ENCODE measurements at places on chromosomes 4 and X. TPM values are rescaled to one million over a fixed set of nuclear protein-coding genes. Genes with fewer than 3 reads are reported as not detected.

DNA sequence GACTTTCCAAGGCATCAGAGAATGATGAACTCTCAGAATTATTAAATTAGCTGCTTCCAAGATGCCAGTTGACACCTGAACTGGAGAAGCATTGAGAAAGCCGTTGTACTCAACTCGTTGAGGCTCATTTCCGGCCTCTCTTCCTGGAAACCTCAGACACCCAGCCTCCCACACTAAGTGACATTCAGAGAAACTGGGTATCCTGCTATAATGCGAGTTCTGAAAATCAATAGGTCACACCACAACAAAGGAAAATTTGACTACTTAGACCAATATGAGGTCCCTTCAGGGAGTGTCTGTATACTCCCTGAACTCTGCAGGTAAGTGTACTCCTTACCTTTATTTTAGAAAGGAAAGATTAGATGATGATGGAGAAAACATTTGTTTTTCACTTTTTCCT is 51.2 kb downstream of the ENPEP start:
- DNase-seq, result no peak

CXCL5 gene
- 0.36 TPM for total RNA-seq

GRCh38 chrX:40912166-40912565 is 173.1 kb upstream of the USP9X start:
- DNase-seq, result no peak

- DNase-seq, result peak; percentile 54
Observed at GRCh38 chr4:150181536-150181935, 103.3 kb downstream of the DCLK2 start.

GRCh38 chrX:129958814-129959492 is 23.5 kb upstream of the BCORL1 start:
- DNase-seq, result no peak

DNA sequence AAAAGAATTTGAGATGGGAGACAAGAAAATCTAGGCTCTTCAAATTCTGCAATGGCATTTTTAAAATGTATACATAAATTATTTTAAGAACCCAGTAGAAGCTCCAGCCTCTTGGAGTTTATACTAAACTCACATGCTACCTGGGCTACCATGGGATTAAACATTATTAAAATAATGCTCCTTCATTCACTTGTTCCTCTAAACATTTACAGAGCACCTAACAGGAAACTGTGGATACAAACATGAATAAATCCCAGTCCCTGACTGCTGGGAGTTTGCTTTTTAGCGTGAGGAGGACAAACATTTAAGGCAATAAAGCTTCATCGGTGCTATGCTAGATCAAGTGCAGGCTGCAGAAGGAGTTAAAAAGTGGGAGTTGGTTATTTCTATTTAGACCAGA is 5.4 kb upstream of the SPP1 start:
- DNase-seq, result no peak

C4orf50 gene
- total RNA-seq, result not detected

GRCh38 chrX:111868726-111869638 is 7.0 kb upstream of the TRPC5OS start:
- DNase-seq, result peak; percentile 5

- DNase-seq, result no peak
Observed at GRCh38 chr4:46955601-46956000, 37.8 kb downstream of the GABRA4 start.

DNA sequence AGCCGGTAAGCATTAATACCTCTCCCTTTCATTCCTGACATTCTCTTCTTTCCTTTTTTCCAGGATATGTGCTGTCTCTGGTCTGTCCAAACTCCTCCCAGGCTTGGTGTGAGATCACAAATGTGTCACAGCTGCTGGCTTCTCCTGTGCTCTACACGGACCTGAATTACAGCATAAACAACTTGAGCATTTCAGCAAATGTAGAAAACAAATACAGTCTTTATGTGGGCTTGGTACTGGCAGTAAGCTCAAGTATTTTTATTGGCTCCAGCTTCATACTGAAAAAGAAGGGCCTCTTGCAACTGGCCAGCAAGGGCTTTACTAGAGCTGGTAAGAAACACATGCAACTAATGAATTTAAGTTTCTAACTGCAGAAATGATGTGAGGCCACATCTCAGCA is 8.4 kb downstream of the NIPAL1 start:
- DNase-seq, result peak; percentile 58

DNA sequence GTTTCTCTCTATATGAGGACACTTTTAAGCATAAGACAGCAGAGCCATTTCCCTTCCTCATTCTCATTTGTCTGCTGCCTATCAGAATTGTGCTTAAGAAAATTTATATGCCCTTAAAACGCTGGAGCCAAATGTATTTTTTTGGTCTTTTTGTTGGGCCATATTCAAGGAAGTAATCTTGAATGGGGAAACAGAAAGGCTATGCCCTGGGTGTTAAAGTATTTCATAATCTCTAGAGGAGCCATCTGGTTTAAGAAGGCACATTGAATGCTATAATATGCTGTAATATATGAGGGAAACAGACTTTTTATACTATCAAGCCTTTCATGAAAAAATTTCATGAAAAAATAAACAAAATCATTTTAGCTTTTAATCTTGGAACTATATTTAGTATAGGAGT is 4.3 kb downstream of the DMD start:
- DNase-seq, result peak; percentile 51

ARMCX1 gene
- total RNA-seq, result 52.0 TPM

DNA sequence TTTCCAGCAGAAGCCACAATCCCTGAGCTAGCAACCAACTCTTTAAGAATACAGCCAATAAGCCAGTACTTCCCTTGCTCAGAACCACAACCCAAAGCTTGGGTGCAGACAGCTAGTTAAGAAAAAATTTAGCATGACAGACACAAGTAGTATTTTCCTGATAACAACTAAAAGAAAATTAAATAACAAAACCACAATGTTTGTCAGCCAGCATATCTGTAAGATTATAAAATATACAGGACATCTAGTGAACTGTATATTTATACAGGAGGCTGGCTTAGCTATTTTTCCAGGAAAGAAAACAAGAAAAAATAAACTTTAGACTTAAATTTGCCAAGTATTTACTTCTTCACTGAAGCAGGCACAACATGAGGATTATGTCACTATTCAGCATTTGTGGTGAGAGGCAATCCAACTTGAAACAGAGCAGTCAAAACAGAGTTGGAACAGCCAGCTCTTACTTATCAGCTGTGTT is 6.6 kb downstream of the PF4V1 start:
- DNase-seq, result peak; percentile 85

- DNase-seq, result no peak
Observed at GRCh38 chr4:186953599-186954260, 230.1 kb upstream of the FAT1 start.

DNA sequence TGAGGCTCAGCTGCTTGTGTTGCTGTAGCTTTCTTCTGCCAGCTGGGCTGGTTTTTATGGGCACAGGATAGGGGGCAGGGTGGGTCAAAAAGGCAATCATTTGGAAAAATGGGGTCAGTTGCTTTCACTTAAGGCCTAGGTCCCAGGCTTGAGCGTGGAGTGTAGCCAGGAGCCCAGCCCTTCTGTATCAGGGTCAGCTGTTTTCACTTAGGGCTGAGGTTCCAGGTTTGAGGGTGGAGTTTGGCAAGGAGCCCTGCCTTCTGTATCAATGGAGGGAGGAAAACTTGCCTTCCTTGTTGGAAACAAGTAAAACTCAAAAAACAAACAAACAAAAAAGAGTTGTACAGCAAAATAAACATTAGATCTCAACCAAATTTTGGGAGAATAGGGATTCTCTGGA is 37.0 kb upstream of the UGT8 start:
- DNase-seq, result no peak

- no peak for DNase-seq
Observed at GRCh38 chr4:153904011-153904410, 115.1 kb upstream of the SFRP2 start.

DNA sequence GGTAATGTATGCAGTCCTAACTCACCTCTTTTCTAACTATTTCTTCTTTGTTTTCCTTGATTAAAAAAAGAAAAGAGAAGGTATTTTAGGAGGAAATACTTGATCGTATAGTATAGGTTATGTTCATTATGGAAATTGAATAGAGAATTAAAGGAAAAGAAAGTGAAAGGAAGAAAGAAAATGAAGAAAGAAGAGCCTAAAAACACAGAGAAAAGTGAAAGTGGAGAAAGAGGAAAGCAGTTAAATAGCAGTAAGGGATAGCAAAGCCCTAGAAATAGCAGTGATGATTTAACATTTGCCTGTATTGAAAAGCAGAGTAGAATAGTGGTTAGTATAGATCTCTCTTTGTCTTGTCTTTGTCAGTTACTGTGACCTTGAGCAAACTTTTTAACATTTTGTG is 37.0 kb downstream of the MRPL1 start:
- no peak for DNase-seq

NPNT gene
- total RNA-seq, result not detected

- no peak for DNase-seq
Observed at GRCh38 chr4:18513861-18514260, 492.3 kb upstream of the LCORL start.

DNA sequence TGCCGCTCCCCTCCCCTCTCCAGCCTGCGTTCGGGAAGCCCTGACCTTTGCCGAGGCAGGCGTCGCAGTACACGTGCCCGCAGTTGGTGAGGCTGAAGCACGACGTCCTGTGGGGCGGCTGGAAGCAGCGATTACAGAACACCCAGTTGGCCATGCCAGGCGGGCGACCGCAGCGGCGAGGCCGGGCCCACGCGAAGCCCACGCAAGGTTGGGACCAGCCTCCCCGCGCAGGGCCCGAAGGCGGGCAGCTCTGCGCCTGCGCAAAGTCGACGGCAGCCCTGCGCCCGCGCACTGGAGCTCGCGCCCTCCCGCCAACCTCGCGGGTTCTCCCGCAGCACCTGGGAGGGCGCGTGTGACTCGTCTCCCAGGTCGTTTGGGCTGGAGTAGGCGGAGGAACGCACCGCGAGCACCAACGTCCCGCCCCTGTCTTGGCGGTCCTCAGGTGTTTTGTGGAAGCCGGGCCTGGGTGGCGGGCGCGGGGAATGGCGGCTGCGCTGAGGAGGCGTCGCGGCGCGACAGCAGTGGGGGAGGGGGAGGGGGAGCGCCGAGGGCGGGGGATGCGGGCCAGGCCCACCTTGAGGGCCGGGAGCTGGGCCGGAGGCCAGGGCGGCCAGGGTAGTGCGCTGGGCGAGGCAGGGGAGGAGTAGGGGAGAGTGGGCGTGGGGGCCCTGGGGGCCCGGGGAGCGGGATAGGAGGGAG is at the start of gene RNF212:
RNF212 (minus strand) TSS at position 254 of the 699 bp plus-strand sequence; CDS start at position 154, 100 bp downstream.
- no peak for DNase-seq

- DNase-seq, result no peak
Observed at GRCh38 chr4:3514221-3514780, 17.9 kb downstream of the LRPAP1 start.

GRCh38 chr4:105170711-105171110 is 24.0 kb downstream of the TET2 start:
- no peak for DNase-seq

KLB gene
- total RNA-seq, result not detected

DNA sequence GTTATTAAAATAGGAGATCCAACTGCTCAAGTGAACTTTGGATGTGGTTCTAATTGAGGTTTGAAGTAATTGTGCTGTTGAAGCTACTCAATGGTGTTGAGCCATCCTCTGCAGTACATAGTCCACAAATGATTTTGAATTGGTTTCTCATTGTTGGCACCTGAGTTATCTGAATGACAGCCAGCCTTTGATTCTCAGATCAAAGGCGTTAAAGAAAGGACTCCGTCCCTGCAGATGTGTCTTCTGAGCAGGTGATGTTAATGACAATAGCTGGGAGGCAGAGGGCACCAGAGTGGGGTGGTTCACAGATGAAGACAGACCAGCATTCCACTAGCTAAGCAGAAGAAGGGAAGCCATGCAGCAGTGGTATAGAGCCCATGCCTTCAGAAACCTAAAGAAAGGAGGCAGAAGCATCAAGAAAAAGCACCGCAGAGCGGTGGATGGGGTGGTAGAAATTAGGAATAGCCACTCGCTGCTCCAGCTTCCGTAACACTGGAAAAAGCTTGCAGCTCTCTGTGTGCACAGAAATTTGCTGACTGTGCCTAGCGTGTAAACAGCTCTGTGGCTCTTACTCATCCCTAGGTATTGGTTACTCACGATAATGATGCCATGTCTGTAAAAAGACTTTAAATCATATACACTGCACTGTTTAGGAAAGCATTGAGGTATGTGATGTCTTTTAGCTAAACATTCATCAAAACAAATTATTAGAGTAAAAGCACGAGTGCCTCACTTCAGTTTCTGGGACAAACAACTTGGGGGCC is 79.2 kb upstream of the CLCN4 start:
- no peak for DNase-seq

- DNase-seq, result peak; percentile 52
Observed at GRCh38 chr4:20251031-20251795, 492 bp upstream of the SLIT2 start.

CCKAR gene
- 3.1 TPM for total RNA-seq

TBX22 gene
- not detected for total RNA-seq

IGFBP7 gene
- total RNA-seq, result 2,449 TPM

PI4K2B gene
- 21.2 TPM for total RNA-seq

GRCh38 chrX:109440475-109440874 is 41.4 kb downstream of the GUCY2F start:
- peak; percentile 6 for DNase-seq

GRCh38 chrX:96394598-96394997 is 290.0 kb upstream of the DIAPH2 start:
- DNase-seq, result no peak

- DNase-seq, result no peak
Observed at GRCh38 chr4:10781805-10782204, 97.2 kb upstream of the CLNK start.

DNA sequence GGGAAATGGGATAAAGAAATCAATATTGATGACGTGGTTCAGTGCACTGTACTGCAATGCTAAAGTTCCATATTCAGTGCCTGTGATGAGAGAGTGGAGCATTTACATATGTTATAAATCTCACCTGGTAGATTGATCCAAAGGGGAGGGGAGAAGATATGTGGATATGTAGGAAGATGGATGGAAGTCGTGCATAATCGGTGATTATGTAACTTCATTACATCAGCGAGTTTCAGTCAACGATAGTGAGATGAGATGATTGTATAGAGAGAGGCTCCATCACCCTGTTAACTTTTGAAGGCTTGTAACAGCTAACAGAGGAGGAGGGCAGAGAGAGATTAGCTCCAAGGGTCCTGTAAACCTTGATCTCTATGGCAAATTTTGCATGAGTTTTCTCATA is 1.8 kb downstream of the IL1RAPL1 start:
- no peak for DNase-seq

GRCh38 chrX:104316739-104317138 is 62.0 kb upstream of the ESX1 start:
- DNase-seq, result no peak

GRCh38 chrX:145673841-145674240 is 143.8 kb upstream of the SLITRK2 start:
- DNase-seq, result no peak

DNA sequence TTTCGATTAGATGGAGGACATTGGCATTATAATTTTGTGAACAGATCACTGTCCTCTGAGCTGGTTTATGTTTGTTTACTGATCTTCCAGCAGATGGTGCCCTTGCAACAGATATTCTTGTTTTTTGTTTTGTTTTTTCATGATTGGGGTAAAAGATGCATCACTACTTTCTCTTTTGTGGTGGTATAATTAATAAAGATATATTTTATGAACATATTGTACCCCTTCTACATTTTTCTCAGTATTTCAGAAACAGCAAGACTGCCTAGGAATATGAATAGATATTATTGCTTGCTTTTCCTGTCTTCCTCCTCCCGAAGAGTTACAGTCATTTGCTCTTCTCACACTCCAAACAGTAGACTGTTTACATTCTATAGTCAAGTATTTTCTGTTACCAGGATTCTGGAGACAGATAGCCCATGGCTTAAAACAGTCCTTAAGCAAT is 905.2 kb downstream of the TRAM1L1 start:
- no peak for DNase-seq

GRCh38 chrX:57906790-57907189 is 3.5 kb downstream of the ZXDA start:
- peak; percentile 81 for DNase-seq

All from fibroblast of the aortic adventitia (primary cell).